Eye (tissue), 1 donor: ENCODE measurements at places on chromosomes 5 and 9.
A peak's percentile ranks its signal among the peaks of the same experiment; 100 is the strongest.

DNA sequence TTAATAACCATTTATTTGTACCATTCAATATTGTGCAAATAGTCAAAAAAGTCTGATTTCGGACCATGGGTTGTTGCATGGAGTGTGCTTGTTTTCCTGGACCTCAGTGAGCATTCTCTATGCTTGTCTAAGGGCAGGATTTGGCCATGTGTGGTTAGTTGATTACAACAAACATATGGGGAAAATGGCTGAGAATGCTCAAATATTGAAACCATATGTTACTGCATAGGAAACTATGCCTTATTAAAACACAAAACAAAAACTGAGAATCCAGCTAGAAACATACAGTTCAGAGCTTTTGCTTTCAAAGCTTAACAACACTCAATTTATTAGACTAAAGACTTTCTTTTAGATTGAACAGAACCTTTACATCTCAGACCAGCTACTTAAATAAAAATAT is 928.3 kb downstream of the NR2F1-AS1 start:
- no peak for DNase-seq

DNA sequence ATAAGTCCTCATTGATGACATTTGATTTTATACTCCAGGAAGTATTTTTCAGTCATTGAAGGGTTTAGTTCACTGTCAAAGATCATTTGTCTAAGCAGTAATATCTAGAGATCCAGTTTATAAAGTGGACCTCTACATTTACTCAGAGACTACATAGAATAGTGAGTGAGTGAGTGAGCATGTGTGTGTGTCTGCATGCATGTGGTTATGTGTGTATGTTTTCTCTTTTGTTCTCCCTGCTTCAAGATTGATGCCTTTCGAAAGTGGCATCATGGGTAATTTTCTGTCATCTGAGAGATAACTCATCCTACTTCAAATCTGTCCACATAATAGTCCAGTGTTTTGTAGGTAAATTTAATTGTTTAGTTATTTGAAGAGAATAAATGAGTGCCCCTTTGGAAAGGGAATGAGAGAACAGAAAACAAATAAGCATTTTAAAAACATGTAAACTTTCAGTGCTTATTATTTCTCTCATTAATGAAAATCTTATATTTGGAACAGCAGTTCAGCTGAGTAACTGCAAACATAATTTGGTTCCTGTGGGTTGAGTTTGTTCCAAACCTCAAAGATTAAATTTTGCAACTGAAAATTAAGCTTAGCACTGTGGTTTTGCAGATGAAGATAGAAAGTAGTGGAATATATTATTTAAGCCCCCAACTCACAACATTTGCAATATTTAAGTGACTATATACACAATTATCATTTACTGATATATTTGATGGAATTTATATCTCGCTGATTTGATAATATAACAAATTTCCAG is 1295.1 kb upstream of the C9orf72 start:
- no peak for DNase-seq

GRCh38 chr9:107975426-107976010 is 485.9 kb upstream of the KLF4 start:
- DNase-seq: no peak

GRCh38 chr9:18775241-18775640 is 257.8 kb downstream of the SAXO1 start:
- no peak for DNase-seq

DNA sequence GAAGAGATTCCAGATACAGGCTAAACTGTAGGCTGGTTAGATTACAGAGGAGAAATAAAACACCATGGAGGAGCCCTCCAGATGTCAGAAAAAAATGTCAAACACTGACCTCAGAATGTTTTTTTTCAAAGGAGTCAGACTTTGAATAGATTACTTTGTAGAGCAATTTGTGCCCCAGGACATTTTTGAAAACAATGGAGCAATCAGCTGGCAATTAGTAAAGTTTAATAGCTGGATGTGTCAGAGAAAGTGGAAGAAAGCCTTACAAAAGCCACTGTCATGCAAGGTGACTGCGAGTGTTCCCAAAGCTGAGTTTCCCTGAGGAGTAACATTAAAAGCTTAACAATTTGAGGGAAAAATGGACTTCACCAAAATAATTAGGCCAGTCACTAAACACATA is 417.8 kb upstream of the CTNND2 start:
- DNase-seq: no peak

DNA sequence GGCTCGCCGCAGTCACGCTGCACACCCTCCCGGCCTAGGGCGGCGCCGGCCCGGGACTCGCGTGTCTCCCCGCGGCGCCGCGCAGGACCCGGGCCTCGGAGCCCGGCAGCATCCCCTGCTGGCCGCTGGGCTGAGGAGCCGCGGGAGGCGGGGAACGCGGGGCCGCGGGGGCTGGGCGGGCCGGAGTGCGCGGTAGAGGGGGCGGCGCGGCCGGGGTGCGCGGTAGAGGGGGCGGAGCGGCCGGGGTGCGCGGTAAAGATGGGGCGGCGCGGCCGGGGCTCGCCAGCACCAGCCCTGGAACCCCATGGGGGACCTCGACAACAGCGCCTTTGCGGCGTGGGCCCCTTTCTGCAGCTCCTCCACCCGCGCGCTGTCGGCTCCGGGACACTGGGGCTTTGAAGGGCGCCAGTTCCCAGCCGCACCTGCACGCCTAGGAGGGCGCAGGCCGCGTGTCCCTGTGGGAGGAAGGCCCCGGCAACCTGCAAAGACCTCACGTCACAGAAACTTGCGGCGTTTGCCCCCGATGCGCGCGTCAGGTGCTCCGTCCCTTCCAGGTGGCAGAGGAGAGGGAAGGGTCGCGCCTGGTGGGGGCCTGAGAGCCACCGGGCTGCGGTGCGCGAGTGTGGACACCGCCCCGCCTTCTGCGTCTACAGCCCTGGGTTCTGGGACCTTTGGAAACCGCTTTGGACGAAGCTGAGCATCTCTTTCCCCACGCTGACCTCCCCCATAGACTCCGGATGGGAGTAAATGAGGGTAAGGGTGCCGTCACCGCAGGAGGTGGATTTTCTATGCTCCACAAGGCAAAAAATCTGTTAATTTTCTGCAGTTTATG is 49.6 kb downstream of the NSUN2 start:
- peak; percentile 82 for DNase-seq

DNA sequence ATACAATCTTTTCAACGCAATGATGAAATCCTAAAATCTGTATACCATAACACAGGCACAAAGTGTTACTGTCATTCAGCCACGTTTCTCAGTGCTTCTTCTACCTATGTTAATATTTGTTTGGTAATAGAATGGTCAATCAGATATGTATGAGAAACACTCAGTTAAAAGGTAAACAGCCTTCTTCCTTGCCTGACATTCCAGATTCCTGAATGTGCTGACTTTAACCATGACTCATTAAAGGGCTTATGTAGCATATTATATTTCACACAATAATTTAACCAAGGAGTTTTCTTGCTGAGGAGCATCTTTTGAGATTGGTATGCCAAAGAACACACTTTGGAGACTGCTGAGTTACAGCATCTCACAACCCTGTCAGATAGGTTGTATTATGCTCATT is 187.6 kb downstream of the CETN3 start:
- no peak for DNase-seq

GRCh38 chr9:18479405-18479804 is 5.5 kb downstream of the ADAMTSL1 start:
- no peak for DNase-seq

DNA sequence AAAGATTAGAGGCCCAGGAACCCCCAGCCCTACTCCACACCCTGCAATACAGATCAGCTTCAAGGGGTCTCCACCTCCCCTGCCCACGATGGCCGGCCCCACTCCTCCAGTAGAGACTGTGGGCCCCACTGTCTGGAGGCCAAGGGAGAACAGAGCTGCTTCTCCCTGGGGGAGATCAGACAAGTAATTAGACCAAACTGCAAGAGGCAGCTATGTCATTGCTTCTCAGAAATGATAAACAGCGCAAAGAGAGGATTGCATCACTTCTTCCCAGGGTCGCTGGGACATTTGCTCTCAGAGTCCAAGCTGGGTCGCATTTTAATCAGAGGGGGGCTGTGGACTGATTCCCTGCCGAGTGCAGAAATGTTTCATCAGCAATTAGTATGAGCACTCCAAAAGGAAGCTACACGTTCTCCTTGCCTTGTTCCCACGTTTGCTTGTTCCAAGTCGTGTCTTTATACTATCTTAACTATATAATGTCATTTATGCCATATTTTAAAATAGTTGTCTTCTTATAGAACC is 59.9 kb downstream of the ROPN1L start:
- no peak for DNase-seq

GRCh38 chr5:33102551-33102950 is 338.2 kb upstream of the TARS1 start:
- DNase-seq: no peak

DNA sequence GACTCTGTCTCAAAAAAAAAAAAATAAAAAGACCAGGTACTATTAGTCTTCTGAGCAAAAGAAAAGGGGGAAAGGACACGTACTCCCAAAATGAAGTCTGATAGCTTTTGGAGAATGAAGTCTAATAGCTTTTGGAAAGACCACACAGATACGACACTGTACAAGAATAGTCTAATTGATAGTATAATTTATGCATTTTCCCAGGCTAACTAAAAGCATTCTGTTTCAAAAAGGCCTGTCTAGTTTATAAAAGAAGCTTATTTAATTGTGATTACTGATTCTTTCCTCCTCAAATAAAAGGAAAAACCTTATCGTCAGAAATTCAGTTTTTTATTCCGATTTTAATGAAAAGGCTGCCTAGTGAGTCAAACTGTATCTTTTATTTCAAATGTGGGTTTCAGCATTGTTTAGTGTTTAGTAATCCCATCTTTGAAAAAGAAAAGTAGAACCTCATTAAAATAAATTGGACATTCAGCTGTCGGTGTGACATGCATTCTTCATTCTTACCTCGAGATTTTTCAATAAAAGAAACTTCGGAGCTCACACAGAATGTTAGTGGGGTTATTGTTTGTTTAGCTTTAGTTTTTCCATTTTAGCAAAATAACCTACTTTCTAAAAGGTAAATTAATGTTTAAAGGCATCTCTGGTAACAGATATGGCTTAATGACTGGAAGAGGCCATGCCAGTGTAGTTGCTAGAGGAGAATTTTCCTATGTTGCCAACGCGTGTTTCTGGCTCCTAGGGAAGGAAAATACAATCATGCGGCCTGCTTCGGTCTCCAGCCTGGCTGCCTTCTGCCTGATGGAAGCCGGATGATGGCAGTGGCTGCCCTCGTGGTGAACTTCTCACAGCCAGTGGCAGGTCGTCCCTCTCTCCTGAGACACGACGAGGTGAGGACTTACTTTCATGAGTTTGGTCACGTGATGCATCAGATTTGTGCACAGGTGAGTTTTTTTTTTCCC is 70.0 kb downstream of the NLN start:
- DNase-seq: peak; percentile 15

DNA sequence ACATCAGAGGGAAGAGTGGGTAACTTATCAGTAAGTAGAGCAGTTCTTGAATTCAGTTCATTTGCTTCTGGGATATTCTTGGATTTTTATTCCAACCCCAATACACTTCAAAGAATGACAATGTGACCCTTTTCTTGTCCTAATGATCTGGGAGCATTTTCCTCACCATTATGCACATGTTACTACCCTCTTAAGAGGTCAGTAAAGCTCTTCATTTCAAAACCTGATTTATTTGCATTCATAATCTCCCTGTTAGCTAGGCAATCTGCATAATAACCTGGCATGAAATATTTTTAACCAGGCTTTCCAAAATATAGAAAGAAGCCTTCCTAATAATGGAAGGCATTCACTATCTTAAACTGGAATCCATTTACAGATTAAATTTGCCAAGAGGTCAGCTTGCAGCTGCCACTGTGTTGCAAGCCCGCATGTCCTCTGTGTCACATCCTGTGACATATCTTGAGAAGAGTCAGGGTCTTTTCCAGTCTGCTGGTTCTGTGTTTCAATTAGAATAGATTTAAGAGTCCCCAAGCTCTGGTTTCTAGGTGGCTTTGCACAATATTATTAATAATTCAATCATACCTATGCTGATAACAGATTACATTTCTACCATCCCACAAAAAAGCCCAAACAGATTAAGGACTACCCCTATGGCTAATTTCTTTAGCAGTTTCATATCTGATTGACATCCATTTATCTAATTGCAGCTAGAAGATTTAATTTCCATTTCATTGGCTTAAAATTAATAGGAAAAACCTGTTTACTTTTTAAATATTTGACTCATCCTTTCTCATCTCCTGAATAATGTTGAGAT is 30.9 kb upstream of the PPP2R2B start:
- DNase-seq: peak; percentile 58

- DNase-seq: no peak
These were observed 98.1 kb upstream of the SV2C start for GRCh38 chr5:75985077-75985476.

DNA sequence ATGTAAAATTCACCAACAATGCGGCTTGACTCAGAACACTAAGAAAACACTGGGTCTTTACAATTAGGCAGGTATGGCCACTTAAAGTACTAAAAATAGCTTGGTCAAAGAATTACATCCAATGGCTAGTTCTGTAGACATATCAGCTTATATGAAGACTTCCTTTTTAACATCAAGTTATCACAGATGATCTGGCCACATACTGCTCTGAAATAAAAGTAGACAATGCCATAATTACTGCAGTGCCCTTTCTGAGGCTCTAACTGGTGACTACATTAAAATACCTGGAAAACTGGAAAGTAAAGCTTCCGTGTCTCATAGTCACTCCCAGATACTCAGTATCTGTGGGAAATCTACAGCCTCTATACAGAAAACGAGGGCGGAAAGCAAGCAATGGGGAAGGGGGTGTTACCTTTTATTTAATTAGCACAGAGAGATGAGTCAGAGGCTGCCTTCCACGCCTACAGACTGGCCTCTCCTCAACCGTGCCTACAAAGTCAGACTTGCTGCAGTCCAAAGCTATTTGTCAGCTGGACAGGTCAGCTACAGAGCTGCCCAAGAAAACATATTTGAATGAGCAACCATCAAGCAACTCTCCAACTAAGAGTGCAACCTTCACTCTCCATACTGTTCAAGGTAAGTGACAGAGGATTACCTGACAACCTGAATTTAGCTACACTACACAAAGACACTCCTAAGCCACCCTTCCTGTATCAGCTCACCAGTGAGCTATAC is 8.7 kb downstream of the SERINC5 start:
- peak; percentile 49 for DNase-seq

DNA sequence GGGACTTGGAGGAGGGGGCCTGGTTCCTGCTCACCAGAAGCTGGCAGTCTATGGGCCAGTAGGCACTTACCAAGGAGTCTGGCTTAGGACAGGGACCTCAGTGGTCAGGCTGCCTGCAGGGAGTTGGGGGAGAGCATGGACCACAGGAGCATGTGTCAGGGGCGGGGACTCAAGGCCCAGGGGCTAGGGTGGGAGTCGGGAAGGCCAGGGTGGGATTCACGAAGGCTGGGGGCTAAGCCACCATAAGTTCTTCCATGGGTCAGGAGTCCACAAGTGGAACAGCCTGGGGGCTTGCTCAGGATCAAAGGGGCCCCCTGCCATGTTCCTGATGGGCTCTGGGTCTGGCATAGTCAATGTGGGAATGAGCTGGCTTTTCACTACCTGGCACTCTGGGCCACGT is 11.5 kb upstream of the SLC25A48 start:
- no peak for DNase-seq
